Fibroblast of upper back skin (primary cell): ENCODE measurements at places on chromosomes 5 and 9.

DNA sequence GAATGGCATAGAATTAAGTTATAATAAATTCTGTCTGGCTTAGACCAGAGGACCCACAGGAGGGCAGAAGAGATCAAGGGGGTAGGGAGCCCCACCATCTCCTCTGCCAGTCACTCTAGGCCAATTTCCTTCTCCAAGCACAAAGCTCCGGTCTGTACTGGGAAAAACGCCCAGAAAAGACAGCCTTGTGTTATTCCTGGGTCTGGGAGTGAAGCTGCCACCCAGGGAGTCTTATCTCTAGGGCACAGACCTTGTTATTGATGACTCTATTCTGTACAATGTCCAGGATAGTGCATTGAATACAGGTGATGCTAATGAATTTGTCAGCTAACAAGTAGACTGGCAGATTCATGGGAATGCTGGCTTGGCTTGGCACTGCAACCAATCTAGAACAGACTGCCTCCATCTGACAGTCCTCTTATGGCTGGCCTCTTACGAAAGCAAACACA lies 60.7 kb downstream of the MED27 start:
- peak; percentile 42 for DNase-seq

- no peak for DNase-seq
Measured at GRCh38 chr5:170154297-170154696, 48.6 kb downstream of the FOXI1 start.

GRCh38 chr5:179867476-179867875 lies 8.9 kb upstream of the MRNIP start:
- DNase-seq, result no peak

- peak; percentile 46 for DNase-seq
Measured at GRCh38 chr5:90940227-90940995, 381.8 kb downstream of the ADGRV1 start.

DNA sequence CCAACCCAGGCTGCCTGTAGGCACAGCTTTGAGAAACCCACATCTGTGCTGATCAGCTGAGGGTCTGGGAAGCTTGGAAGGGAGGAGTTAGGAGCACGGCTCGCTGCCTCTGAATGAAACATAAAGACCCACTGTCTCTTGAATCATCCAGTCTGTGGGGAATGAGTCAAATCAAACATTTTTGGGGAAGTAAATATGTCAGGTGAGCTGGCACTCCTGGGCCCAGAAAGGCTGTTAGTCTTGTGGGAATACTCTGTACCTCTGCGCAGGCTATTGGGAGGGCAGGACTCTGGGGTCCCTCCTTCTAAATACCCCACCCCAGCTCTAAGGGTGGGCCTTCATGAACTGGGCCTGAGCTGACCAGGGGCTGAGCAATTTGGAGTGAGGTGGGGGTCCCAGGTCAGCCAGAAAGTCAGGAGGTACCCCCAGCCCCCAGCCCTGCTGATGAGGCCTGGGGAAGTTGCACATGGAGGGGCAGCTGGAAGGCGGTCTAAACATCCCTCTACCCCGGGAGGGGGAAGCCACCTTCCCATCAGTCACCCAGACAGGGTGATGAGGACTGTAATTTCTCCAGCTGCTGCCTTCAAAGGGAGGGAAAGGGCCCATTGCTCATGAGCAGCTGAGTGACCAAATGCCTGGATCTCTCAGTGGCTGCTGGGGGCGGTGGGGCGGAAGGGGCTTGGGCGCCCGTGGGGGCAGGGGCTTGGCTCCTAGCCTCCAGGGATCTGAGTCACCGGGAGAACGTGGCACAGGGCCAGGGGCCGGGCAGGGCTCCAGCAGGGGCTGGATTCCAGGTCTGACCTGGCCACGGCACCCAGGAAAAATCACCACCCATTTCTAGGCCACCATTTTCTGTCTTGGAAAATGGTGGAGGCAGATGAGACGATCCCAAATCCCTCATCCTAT lies 10.8 kb downstream of the FIBCD1 start:
- peak; percentile 78 for DNase-seq

GRCh38 chr9:109179801-109180523 lies 12.9 kb upstream of the FRRS1L start:
- DNase-seq, result no peak

DNA sequence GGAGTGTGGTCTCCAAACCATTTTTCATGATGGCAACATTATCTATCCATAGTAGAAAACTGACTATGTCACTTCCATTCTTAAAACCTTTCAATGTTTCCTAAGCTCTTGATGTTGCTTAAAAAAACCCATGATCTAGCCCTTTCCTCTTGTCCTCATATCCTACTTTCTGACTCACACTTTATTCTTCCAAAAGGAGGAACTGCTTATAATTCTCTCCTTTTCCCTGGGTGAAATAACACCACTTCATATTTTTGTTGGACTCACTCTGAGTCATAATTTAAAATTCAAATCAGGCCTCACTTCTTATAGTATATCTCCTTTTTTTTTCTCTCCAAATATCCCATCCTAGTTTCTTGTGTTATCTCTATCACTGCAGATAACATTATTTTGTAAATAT lies 513.9 kb downstream of the MAN2A1 start:
- peak; percentile 36 for DNase-seq

DNA sequence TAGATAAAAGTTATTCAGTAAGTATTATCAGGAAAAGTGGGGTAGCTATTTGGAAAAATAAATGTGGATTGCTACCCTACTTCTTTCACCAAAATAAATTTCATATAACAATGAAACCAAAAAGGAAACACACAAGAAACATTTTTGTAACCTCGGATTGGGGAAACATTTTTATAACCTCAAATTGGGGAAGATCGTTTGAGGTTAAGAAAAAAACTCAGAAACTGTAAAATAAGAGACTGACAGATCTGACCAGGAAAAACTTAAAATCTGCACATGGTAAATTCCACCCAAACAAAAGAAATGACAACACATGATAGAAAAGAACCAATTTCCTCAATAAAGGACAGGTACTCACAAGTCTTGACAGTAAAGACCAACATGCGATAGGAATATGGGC lies 13.5 kb downstream of the EFCAB9 start:
- DNase-seq, result no peak

GRCh38 chr9:133090187-133090586 lies 28.4 kb downstream of the CEL start:
- no peak for DNase-seq

DNA sequence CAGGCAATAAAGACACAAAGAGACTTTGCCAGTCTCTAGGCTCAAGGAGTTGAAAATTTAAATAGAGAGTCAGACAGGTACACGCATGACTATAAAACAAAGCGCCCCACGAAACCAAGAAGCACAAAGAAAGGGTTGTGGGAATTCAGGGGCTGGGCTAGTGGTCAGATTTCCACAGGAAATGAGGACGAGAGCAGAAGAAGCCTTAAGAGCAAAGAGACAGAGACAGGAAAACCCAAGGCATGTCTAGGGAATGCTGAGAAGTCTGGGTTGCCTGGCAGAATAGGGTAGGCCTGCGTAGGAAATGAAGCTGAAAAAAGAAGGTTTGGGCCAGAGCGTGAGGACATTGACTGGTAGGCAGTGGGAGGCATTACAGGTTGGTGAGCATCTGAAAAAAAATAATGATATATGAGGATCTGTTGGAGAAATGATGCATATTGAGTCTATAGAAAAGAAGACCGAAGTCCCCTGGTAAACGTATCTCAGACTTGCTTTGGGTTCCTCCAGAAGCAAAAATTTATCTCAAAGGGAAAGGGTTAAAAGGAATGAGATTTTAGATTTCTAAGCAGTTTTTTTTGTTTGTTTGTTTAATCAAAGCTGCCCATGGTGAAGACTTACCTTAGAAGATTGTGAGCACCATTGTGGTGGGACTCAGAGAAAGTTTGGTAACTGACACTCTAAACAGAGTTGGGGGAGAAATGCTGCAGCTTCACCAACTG lies 51.8 kb downstream of the SLC1A3 start:
- DNase-seq, result no peak

DNA sequence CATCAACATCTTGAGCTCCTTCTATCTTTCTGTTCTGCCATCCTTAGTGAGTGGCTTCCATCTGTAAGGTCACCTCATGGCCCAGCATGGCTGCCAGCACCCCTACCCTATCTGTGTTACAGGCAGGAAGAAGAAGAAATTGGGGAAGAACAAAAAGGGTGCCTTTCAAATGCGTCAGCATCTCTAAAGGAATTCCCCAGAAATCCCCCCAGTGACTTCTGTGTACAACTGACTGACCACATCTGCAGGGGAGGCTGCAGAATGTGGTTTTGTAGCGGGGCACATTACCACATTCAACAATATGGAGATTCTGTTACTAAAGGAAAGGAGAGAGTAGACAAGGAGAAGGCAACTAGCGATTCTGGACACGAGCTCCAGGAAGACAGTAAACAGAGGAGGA lies 40.1 kb downstream of the ALG2 start:
- DNase-seq, result peak; percentile 74

GRCh38 chr9:33403941-33404787 lies 1.8 kb upstream of the AQP7 start:
- DNase-seq, result no peak

DNA sequence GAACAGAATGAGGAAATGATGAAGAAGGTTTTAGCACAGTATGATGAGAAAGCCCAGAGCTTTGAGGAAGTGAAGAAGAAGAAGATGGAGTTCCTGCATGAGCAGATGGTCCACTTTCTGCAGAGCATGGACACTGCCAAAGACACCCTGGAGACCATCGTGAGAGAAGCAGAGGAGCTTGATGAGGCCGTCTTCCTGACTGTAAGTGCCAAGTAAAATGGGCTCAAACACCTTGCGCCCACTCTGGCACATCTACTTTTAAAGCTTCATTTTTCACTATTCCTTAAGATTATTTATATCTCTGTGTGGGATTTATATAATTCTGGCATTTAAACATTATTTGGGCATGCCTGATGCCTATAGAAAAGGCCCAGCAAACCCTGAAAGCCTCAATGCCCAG lies 55.6 kb downstream of the CMYA5 start:
- DNase-seq, result no peak

DNA sequence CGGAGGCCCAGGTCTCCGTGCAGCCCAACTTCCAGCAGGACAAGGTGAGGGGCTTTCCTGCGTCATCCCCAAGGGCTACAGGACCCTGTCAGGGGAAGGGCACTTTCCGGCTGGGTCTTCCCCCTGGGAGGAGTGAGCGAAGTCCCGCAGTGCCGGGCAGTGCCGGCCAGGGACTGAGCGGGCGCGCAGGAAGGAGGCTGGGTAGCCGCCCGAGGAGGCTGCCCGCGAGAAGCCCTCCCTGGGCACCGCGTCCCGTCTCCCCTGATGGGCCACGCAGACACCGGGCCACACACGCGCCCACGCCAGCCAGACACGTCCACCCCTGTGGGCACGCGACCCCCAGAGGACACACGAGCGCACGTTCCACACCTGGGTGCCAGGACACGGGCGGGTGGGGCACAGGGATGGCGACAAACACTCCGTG lies 357 bp downstream of the PTGDS start:
- DNase-seq, result no peak

GRCh38 chr9:33030285-33030684 lies 5.2 kb downstream of the DNAJA1 start:
- no peak for DNase-seq

DNA sequence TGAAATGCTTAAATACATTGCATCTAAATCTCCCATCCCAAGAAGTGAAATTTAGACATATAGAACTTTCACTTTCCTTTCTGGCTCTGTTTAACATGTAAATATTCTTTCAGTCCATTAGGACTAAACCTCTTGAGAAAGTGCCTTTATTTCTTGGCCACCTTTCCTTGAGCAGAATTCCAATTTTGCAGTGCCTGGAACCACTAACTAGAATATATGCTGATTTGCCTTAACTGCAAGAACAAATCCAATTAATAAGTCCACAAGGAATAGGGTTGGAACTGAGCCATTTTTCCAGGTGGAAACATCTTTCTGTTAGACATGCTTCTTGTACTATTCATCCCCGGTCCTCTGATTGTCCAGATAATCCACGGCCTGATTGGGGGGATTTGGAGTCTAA lies 478.0 kb downstream of the ENC1 start:
- DNase-seq, result no peak

DNA sequence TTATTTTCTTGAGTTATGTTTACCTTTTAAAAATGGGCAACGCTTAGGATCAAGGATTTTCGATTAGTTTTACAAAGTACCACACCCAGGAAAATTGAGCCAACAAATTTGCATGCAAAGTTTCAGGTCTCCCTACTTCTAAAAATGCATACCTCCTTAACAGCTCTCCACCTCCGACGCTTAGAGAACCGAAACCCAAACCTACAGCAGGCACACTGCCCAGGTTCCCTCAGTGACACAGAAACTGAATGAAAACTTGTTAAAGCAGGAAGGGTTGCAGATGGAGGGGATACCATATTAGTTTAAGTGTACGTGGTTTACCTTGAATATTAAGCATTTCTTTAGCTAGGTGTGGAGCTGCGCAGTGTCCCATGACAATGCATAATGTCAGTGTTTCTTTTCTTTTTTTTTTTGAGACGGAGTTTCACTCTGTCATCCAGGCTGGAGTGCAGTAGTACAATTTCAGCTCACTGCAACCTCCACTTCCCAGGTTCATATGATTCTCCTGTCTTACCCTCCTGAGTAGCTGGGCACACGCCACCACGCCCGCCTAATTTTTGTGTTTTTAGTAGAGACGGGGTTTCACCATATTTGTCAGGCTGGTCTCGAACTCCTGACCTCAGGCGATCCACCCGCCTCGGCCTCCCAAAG lies 1.6 kb upstream of the SUB1 start:
- no peak for DNase-seq

DNA sequence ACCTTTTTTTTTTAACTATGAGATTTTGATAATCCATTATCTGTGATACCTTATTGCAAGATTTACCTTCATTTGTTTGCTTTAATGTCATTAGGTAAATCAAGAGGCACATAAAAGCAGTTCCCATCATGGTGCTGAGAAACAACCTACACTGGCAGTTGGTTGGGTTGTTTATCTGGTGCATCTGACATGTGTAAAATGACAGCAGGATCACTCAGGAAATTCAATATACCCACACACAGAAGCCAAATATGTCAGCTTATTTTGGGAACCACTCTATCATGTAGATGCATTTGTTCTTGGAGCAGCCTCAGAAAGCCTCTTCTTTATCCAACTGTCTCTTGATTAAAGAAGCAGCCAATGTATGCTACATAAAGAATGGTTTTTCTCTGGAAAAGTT lies 7.8 kb upstream of the CCDC192 start:
- DNase-seq, result no peak

- DNase-seq, result peak; percentile 7
Measured at GRCh38 chr9:7489036-7489435, 310.5 kb downstream of the DMAC1 start.

GRCh38 chr9:87148331-87149104 lies 201.2 kb upstream of the GAS1 start:
- DNase-seq, result peak; percentile 78

- DNase-seq, result no peak
Measured at GRCh38 chr9:124828489-124829333, 24.5 kb upstream of the WDR38 start.

- peak; percentile 1 for DNase-seq
Measured at GRCh38 chr9:4714266-4715016, 26.6 kb downstream of the AK3 start.

GRCh38 chr9:76658510-76659231 lies 105.6 kb upstream of the PCA3 start:
- peak; percentile 69 for DNase-seq

- no peak for DNase-seq
Measured at GRCh38 chr9:128101231-128101661, 26.3 kb downstream of the PTGES2 start.
